ENCODE measurements at places on chromosomes 4 and X. TPM values are rescaled to one million over a fixed set of nuclear protein-coding genes. Genes with fewer than 3 reads are reported as not detected.

S100P gene
- 7.2 TPM for total RNA-seq

- no peak for DNase-seq
Observed at GRCh38 chrX:63935835-63936234, 150.8 kb upstream of the ARHGEF9 start.

DNA sequence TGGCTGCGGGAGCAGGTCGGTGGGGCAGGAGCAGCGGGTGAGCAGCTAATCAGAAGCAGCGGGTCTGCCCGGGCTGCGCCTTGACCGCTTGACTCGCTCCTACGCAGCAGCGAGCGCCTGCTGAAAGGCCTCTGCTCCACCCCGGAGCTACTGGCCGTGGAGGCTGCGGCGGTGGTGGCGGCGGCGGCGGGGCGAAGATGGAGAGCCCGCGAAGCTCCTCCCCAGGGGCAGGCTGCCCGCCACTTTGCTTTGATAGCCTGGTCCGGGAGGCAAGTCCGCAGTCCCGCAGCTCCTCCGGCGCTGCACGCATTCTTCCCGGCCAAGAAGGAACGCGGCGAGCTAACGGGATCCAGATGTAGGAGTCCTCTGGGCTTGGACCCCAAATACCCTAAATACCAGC lies 36.7 kb downstream of the PJA1 start:
- no peak for DNase-seq

DNA sequence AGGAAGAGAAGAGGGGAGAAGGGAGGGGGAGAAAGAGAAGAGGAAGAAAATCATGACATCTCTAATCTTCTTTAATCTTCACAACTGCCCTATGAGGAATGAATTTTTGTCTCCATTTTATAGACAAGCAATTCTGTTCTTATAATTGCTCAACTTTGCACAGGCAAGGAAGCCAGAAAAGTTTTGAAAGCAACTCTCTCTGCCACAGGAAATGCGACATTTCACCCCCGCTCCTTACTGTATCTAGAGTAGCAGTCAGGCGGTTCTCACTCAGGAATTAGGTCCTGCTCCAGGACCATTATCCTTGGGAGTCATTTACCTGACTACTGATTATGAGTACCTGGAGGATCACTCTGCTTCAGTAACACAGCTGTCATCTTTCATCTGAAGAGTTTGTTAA lies 69.2 kb upstream of the FAM9A start:
- DNase-seq: no peak

GRCh38 chrX:138723301-138723700 lies 11.8 kb upstream of the FGF13 start:
- no peak for DNase-seq

BCOR gene
- total RNA-seq: 53.1 TPM

DNA sequence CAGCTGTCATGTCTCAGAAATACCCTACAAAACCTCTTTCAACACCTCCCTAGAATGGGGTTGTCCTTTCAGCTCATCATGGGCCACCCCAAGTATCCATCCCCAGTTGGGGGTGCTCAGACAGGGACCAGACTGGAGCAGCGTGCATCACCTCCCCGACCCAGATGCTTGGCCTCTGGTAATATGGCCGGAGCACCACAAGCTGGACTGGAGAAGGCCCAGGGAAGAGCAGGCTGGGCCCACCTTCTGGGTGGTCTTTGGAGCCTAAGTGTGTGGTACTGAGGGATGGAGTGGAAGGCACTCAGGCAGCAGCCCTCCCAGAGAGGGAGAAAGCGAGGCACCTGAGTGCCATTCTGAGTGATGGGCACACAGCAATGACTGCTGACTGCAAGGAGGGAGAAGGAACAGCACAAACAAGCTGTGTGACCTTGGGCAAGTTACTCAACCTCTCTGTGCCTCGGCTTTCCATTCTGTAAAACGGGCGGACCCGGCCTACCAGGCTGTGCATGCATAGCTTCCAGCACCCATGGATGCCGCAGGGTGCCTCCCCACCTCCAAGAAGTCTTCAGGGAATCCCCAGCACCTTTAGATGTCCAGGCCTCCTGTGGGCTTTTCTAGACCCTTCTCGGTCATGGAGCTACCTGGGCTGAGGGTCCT lies 228.2 kb downstream of the AFAP1 start:
- no peak for DNase-seq

BBS12 gene
- 1.7 TPM for total RNA-seq

- no peak for DNase-seq
Observed at GRCh38 chr4:76533314-76533713, 98.3 kb downstream of the SHROOM3 start.

BLTP1 gene
- total RNA-seq: 37.5 TPM

DNA sequence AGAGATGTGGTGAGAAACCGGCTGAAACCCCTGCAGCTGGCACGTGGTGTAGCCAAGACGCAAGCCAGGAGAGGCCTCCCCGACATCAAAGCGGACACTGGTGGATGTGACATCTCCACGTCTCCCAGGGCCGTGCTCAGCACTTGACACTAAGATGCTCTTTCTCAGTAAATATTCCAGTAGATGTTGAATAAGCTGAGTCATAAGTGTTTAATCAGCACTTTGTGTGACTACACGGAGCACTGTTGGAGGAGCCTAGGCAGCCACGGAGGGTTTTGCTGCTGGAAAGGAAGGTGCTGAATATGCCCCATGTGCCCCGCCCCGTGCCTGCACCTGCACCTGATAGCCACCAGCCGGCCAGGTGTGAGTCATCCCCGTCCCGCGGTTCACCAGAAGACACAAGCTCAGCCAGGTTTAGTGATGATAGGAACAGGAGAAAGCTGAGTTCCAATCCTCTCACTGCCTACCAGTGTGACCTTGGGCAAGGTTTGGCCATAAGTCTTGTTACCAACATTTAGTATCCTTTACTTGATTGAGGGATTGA lies 29.0 kb upstream of the C4orf50 start:
- no peak for DNase-seq

DNA sequence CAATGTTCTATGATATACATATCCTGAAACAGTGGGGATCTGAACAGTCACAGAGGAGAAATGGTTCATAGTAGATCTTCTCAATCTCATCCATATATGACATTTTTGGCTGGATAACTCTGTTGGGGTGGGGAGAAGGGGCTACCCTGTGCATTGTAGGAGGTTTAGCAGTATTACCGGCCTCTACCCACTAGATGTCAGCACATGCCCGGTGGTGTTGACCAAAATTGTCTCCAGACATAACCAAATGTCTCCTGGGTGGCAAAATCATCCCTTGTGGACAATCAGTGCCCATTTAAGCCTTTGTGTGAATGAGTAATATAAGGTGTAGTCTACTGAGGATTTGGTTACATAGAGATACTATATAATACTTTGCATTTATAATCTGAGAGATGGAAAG lies 89.9 kb downstream of the PLS3 start:
- DNase-seq: peak; percentile 7

NUDT11 gene
- total RNA-seq: 0.37 TPM

DNA sequence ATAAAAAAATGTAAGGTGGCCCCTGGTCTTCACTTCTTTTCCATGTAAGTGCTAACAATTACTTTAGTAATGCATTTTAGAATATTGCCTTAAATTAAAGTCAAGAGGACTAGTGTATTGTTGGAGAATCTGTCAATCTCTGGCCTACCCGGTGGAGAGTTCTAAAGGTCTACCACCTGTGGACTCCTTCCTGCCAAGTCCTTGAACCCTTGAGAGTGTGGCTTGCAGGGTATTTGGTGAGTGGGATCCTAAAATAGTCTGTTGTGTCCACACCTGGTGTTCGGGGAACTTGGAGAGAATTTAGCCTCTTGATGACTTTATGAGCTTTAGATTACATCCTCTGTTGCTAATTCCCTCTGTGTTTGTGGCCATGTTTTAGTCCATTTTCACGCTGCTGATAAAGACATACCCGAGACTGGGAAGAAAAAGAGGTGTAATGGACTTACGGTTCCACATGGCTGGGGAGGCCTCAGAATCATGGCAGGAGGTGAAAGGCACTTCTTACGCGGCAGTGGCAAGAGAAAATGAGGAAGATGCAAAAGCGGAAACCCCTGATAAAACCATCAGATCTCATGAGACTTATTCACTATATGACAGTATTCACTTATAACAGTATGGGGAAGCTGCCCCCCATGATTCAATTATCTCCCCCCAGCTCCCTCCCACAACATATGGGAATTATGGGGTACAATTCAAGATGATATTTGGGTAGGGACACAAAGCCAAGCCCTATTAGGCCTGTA lies 23.8 kb downstream of the DDIT4L start:
- no peak for DNase-seq

- DNase-seq: no peak
Observed at GRCh38 chr4:54446581-54446980, 211.2 kb upstream of the KIT start.

CENPVL3 gene
- not detected for total RNA-seq

DNA sequence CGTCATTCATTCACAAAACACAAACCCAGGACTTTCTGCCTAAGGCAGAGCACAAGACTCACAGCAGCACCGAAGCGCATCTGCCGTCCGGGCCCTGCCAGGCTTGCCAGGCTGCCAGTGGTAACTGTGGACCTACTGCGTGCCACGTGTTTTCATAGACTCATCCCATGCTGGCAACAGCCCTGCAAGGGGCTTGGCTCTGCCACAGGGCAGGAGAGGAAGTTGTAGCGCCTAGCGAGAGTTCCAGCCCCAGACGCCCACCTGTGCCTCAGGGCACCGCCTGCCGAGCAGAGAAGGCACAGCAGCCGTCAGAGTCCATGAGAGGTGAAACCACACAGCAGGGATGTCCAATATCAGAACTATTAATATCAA lies 18.9 kb upstream of the MRFAP1 start:
- no peak for DNase-seq

ADH1C gene
- not detected for total RNA-seq

NUDT10 gene
- total RNA-seq: 0.15 TPM

DNA sequence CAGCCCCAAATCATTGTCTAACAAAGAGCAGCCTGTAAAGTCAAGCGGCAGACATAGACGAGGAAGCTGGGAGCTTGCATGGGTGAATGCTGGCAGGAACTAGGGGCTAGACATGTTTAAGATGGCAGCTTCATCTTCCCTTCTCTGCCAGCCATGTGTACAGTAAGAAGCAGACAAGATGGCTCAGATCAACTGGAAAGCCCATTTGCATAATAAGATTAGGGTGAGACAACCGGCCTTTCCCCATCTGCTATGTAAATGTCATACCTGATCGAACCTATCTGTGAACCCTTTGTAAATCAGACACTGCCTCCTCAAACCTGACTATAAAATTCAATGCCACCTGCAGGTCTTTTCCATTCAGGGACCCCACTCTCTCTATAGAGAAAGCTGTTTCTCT lies 22.8 kb upstream of the HADH start:
- DNase-seq: no peak

GRCh38 chr4:78671903-78672815 lies 104.0 kb upstream of the BMP2K start:
- no peak for DNase-seq

DNA sequence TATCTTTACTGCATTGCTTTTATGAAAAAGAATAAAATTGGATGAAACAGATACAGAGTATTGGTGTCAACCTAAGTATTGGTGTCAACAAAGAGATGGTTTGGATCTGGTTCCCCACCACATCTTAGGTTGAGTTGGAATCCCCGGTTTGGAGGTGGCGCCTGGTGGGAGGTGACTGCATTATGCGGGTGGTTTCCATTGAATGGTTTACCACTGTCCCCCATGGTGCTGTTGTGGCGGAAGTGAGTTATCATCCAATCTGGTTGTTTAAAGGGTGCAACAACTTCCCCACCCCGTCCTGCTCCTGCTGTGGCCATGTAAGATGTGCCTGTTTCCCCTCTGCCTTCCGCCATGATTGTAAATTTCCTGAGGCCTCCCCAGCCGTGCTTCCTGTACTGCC lies 52.8 kb upstream of the CD99 start:
- peak; percentile 32 for DNase-seq

ARAF gene
- 76.9 TPM for total RNA-seq

GRCh38 chr4:105541420-105541819 lies 11.0 kb upstream of the ARHGEF38 start:
- no peak for DNase-seq

DNA sequence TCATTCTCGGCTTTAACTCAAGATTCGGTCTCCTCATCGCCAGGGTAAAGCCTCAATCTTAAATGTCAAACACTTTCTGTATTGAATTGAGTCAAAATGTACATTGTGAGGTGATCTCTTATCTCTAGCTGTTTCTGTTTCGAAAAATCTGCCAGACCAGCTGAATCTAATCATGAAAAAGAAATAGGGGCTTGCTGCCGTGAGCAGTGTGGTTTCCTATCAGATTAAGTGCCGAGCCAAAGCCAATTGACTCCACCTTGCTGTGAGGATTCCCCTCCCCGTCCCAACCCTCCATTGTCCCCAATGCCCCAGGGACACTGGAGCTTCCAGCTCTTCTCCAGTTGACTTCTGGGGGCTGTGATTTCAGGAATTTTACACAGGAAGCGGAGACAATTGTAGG lies 12.5 kb upstream of the CRLF2 start:
- no peak for DNase-seq

GRCh38 chrX:95885074-95885473 lies 799.6 kb upstream of the DIAPH2 start:
- no peak for DNase-seq

GRCh38 chr4:61771056-61771455 lies 570.9 kb downstream of the ADGRL3 start:
- DNase-seq: no peak

DNA sequence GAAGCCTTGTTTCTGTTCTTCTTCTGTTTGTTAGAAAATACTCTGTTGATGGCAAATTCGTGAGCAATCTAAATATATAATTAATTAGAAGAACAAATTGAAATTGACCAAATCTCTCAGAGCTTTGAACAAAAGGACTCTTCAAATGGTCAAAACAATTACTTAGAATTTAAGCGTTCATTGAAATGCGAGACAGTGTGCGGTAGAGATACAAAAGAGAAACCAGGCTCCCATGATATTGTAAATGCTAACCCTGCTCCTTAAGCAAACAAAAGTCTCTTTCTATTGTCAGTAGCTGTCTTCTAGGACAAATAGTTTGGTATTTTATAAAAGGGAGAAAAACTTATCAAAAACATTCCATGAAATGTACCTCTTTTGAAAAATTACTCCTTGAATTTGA lies 453.4 kb upstream of the MAGEB2 start:
- DNase-seq: no peak

GABRE gene
- total RNA-seq: not detected

- DNase-seq: no peak
Observed at GRCh38 chrX:130725519-130725918, 177.5 kb downstream of the ENOX2 start.

DNA sequence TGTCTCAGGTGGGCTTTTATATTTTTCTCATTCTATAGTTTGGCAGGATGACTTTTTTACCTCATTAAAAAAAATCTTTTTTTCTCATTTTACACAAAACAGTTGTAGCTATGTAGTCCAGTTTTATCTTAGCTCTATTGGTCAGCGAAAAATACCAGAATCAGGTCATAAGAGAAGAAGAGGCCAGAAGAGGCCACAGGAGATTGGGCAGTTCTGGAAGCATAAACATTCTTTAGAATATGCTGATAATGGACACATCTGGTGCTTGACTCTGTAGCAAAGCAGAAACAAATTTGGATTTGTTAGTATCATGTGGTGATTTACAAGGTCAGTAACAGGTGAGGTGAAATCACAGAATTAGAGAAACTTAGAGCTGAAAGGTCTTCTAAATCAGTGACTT lies 66.6 kb upstream of the ARHGAP24 start:
- DNase-seq: no peak

CCSER1 gene
- 0.15 TPM for total RNA-seq
